Stimulated activated naive CD4-positive, alpha-beta T cell (primary cell): ENCODE measurements at places on chromosomes 6 and 20.

DNA sequence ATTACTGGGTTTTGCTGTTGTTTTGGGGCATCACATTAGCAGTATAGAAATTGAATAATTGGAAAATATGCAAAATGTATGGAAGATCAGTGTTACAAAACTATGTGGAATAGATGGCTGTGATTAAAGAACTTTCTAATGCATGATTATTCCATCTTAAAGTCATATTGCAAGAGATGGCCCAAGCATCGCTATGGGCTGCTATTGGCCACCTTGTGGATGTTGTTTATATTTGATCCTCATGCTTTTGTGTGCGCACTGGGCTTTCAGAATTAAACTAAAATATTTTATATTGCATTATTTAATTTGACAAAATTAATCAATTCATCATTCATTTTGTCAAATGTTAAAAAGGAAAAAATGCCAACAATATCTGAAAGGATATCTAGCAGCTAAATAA lies 16.1 kb upstream of the HMGN3 start:
- no peak for DNase-seq

DNA sequence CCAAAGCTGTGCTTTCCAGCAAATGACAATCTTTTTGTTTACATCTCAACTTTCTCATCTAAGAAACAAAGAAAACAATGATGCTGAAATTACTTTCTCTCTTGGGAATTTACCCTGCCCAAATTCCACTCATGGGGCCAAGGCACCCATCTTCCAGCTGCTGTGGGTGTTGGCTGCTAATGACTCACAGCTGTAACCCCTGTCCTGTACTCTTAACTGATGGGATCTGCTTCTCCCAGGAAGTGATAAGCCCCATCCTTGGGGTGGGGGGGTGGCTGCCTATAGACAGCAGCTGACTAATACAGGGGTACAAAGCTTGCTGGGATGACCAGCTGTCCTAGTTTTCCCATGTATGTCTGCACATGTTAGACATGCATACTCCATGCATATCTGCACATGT lies 938.6 kb downstream of the C6orf118 start:
- DNase-seq: no peak

DNA sequence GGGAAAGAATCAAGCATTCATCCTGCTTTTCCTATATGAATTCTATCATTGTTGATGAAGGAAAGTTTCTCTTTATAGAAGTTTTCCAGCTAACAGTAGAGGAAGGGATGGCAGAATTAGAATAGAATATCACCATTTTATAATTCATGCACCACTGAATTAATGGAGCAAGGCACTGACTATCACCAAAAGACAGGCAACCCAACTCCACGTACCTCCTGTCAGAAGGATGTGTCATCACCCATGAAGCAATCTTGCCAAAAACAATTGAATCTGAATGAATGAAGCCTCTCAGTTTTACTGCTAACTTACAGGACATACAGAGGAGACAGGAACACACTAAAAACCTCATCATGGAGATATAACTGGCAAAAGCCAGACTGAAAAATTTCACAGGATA lies 122.4 kb downstream of the NFATC2 start:
- no peak for DNase-seq

- no peak for DNase-seq
Measured at GRCh38 chr6:1094306-1094705, 217.6 kb upstream of the FOXQ1 start.

GRCh38 chr6:16961577-16961976 lies 140.3 kb upstream of the STMND1 start:
- DNase-seq: no peak
